Skin of body (tissue), 3 donors: ENCODE measurements at places on chromosomes 2 and 18.

DNA sequence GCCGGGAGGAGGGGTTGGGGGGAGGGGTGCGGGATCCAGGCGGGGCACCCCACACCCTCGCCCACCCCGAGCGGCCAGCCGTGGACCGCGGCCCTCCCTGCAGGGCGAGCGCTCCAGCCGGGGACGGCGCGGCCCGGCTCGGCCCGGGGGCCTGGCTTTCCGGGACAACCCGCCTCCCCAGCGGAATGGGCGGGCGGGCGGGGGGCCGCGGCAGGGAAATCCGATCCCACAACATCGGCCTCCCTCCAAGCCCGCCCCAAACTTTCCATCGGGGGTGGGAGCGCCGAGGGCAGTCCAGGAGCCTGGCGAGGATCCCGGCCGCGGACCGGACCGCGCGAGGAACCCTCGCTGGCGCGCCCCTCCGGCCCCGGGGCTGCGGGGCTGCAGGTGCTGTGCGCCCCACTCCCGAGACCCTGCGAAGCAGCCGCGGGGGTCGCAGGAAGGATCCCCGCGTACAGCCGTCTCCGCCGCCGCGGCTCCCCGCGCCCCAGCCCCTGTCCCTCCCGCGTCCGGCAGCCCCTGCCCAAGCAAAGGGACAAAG lies 529 bp downstream of the SEMA4C start:
- DNase-seq: peak; percentile 67

- no peak for DNase-seq
These were observed 1.2 kb upstream of the ALPK2 start for GRCh38 chr18:58630071-58630470.

- peak; percentile 50 for DNase-seq
These were observed 14.7 kb downstream of the CDC42EP3 start for GRCh38 chr2:37656512-37657423.

- DNase-seq: no peak
These were observed 133.1 kb downstream of the TXNL1 start for GRCh38 chr18:56505293-56505692.

- DNase-seq: no peak
These were observed 172.1 kb downstream of the SETBP1 start for GRCh38 chr18:44852818-44853217.

DNA sequence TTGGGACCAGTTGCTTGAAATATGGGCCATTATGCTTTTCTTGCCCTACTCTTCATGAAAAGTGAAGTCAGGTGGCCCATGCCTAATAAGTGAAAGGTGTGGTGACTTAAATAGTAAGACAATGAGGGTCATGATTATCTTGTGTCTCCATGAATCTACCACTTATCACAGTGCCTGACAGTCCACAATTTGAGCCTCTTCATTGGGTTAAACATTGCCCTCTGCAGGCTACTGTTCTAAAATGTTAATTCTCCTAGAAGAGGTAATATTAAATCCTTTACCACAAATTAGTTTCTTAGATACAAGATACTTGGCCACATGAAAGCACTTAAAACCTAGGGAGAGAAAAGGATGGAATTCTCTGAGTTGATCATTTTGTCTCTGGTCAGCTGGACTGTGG lies 4.0 kb downstream of the EGR4 start:
- no peak for DNase-seq

DNA sequence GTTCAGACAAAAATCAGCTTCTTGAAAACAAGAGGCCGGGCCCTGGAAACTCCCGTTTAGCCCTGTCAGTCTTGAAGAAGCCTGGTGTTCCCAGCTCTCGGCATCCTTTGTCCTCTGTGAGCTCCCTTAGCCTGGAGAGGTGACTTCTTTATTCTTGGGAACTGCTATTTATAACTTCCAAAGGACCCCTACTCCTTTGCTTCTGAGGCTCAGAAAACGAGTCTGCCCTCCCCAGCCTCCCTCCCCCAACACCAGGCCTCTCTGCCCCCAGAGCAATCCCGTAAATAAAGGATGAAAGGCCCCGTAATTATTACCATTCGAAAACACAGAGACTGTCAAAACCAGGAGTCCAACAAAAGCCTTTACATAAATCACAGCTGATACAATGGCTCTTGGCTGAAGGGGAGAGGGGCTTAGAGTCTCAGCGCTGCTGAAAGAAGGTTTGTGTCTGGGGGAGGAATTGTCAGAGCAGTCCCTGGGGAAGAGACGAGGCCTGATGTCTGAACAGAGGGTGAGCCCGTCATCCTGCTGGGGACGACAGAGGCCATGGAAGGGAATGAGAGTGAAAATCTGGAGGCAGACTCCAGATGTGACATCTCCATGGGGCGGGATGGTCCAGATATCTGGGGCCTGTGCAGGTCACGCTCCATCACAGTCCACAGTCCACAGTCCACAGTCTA lies 283.0 kb downstream of the MYCN start:
- DNase-seq: no peak

DNA sequence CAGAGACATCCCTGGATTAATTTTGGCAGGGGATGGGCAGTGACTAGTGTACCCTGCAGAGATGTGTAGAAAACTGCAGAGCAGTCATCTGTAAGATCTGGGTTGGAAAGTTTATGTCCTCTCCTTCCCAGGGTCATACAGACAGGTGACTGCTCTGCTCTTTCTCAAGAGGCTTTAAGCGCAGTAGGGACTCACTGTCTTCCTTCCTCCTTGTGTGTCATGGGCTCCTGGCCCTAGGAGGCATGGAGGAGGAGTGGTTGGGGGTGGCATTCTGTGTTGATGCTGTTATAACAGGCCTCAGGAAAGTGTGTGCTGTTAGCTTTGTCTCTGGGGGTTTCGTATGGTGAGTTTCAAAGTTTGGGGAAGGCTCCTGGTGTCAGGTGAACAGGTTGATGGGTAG lies 130.5 kb upstream of the MGAT5 start:
- no peak for DNase-seq

- no peak for DNase-seq
These were observed 4.8 kb upstream of the B3GNT7 start for GRCh38 chr2:231390667-231391066.

- DNase-seq: no peak
These were observed 23.4 kb downstream of the MGAT5 start for GRCh38 chr2:134277223-134277622.

DNA sequence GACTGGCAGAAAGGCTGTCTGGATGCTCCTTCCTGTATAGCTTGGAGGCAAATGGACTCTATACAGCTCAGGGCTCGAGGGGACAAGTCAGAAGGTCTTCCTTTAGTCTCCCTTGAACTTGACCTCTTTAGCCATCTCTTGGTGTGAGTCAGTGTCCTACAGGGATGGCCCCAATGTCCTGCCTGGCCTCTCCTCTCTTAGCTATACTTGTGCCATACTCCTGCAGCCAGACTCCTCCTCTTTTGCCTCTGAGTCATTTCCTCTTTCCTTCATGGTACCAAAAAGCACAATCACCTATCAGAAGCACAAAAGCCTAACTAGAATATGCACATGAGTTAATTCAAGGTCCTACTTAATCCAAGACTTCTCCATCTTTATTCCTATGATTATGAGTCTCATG lies 112.7 kb downstream of the XRCC5 start:
- no peak for DNase-seq

GRCh38 chr2:53077413-53077812 lies 690.2 kb upstream of the CHAC2 start:
- no peak for DNase-seq

DNA sequence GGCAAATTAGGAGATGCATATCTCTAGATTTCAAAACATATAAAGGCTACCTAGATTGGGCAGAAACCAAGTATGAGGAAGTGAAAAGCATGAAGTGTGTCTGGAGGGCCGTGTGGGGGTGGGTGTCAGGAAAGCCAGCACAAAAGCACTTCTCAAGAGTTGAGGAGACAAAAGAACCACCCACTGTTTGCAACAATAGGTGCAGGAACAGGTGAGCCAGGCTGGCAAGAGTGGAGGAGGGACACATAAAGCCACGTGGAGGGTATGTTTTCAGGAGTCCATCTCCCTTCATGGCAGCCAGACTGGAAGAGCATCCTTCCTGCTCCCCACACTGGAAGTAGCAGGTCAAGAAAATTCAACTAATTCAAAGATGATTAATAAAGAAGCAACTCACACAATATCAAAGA lies 96.4 kb downstream of the CERS6 start:
- DNase-seq: no peak

- no peak for DNase-seq
These were observed 223.5 kb downstream of the NDUFA10 start for GRCh38 chr2:239801404-239802184.

DNA sequence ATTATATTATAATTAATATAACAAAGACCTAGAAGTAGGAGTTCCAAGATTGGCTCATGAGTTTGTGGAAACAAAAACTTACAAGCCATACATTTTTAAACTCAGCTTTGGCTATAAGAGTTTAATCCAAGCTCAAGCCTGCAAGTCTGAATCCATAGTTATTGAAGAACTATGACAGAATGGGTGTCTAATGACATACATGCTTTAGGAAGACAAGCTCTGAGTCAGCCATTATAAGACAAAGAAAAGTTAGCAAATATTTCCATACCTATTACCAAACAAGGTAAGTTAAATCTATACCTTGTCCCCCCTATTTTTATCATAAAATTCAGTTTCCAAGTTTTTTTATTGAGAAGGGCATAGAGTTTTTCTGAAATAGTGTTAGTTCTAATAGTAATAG lies 95.6 kb downstream of the POLR1A start:
- no peak for DNase-seq

- no peak for DNase-seq
These were observed 57.6 kb downstream of the MYOM1 start for GRCh38 chr18:3162181-3162580.

DNA sequence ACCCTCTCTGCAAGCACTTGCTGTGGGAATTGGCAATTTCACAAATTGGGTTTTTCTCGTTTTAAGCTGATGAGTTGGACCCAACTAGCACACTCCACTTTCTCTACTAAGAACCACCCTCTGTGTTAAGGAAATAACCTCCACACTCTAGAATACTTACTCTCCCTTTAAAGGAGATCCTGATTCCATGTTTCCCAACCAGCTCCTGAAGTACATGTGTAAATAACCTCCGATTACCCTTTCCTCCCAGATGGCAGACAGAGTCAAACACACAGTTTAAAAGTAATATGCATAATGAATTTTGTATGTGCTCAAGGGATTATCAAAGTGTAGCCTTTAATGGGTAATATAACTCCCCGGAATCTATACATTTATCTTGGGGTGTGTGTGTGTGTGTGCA lies 171.3 kb upstream of the OSR1 start:
- no peak for DNase-seq

- DNase-seq: no peak
These were observed 28.9 kb downstream of the RPIA start for GRCh38 chr2:88720399-88720798.

- DNase-seq: no peak
These were observed 16.4 kb downstream of the VIL1 start for GRCh38 chr2:218435003-218435982.

- DNase-seq: no peak
These were observed 542 bp downstream of the PGAP1 start for GRCh38 chr2:196925768-196926561.

DNA sequence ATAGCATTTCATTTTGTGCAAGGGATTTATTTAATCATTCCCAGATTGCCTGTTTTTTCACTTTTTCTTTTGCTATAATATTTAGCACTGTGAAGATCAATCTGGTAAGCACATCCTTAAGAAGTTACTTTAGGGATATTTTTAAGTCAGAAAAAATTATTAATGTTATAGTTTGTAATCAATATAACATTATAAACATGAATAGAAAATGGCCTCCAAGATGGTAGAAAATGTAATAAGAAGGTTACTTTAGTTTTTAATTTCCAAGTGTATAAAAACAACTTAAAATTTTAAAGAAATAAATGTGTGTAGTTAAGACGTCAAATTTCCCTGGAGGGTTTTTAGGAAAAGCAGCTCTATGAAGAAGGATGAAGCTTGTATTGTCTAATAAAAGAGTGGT lies 81.9 kb upstream of the SERPINE2 start:
- DNase-seq: peak; percentile 17

DNA sequence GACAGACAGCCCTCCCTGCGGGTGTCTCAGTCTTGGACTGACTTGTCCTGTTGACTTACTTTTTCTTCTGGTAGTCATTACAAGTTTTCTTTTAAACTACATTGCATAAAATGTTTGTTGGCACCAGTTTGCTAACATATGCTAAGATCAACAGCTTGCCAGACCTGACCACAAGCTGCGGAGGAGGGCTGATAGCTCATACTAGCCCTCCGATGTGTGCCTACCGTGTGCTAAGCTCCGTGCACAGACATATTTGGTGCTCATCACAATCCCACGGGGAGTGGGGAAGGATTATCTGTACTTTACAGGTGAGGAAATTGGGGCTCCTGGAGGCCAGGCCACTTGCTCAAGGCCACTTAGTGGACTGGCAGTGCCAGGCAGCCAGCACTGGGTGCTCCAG lies 72.8 kb upstream of the YPEL5 start:
- no peak for DNase-seq

GRCh38 chr2:201969241-201969937 lies 64.3 kb upstream of the FZD7 start:
- DNase-seq: no peak

GRCh38 chr2:86706220-86706619 lies 13.9 kb upstream of the RMND5A start:
- no peak for DNase-seq

GRCh38 chr18:3093624-3094337 lies 80.8 kb upstream of the LPIN2 start:
- DNase-seq: no peak

DNA sequence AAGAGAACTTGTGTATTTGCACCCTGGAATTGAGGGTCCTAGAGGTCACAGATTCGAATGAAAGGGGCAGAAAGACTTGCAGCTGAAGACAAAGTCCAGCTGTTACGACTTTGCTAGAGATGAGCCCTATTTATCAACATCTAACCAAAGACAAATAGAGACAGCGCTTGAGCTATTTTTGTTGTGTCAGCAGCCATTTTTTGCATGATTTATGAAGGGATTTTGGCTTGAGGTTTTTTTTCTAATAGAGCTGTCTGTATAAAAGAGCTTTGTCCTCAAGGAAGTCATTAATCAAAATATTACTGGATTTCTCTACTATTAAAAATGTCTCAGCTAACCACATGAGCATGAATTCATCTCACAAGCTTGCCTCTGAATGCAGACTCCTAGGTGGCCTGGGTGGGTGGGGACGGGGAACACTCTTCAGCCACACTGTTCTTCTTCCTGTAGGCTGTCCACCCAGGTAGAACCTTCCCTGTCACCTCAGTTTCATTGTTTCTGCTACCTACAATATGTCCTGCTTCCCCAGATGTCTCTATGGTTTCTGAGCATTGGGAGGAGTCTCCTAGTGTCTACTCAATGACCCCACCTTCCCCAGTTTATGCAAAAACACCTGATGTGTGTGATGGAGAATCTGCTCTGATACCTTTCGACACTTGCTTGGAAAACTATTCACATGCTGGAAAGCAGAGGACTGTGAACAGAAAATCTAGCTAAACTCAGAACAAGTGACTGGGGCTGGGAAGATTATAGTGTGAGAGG lies 7.2 kb upstream of the CD226 start:
- no peak for DNase-seq

- no peak for DNase-seq
These were observed 123.8 kb downstream of the SPTBN1 start for GRCh38 chr2:54579682-54580620.

GRCh38 chr2:69483696-69484095 lies 46.5 kb upstream of the NFU1 start:
- DNase-seq: no peak

- no peak for DNase-seq
These were observed 55.9 kb downstream of the ACVR1C start for GRCh38 chr2:157572725-157573124.
